ENCODE measurements at places on chromosomes 3 and 15.

DNA sequence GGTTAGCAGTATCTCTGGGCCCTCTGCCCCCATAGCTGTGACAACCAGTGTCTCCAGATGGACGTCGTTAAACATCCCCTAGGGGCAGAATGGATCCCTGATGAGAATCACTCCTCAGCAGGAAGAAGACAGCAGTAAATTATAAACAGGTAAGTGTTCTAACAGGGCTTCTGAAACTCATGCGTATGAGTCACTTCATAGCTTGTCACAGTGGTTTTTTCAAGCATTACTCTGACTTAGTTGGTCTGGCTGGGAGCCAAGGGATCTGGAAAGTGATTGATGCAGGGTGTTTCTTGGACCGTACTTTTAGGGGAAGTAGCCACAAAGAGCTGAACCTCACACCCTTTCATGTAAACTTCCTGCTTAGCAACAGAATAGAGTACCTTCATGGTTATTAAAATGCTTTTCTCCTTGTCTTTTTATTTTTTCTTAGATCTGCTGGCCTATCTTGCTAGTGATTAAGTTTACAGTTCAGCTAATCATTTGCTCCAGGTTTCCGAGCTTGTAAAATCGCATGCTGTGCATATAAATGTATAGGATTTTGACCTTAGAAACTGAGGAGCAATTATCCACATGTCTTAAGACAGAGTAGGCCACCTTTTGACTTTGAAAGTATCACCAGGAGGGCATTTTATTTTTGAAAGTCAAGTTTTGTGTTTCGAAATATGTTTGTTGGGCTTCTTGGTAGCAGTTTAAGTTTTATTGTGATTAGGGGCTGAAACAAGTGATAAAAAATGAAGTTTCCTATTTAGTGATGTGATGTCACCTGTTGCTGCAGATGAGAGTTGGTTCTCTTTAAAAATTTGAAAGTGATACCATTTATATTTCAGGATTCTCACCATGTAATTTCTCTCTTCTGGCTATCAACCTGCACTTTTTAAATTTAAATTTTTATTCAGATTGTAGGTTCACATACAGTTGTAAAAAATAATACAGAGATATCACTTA lies 333.9 kb downstream of the PTPRG start:
- peak; percentile 85 for DNase-seq

- no peak for DNase-seq
These were observed 20.9 kb downstream of the NEK11 start for GRCh38 chr3:131047582-131047981.

DNA sequence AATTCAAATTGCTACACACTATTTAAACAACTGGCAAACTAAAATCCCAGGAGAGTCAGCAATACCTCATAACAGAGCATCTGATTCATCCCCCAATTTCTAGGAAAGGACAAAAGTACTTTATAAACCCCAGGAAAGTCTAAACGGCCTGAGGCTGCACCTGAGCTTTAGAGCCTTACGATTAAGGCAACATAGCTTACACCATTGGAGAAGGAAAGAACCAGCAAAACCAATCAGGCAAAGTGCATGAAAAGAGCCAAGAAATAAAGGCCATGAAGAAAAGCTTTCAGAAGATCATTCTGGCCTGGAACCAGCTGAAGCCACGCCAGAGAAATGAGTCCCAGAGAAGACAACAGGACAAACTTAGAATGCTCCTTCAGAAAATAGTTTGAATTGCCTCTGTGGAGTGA lies 48.1 kb downstream of the PTPN9 start:
- DNase-seq, result peak; percentile 68

DNA sequence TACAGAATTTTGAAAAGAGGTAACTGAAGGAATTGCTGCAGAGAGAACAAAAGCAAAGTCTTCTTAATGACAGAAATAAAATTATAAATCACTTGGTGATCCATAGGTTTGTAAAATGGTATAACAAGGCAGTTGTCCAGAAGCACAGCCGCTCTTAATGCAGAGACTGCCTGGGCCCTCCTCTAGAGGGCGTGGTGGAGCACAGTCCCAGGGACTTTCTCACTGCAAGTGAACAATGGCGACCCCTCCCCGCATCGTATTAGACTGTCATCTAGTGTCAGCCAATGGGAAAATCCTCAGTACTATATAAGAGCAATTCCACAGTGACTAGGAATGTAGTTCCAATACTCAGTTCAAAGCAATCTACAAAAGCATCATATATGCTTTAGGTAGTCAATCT lies 26.4 kb upstream of the ZBED2 start:
- DNase-seq, result peak; percentile 30

DNA sequence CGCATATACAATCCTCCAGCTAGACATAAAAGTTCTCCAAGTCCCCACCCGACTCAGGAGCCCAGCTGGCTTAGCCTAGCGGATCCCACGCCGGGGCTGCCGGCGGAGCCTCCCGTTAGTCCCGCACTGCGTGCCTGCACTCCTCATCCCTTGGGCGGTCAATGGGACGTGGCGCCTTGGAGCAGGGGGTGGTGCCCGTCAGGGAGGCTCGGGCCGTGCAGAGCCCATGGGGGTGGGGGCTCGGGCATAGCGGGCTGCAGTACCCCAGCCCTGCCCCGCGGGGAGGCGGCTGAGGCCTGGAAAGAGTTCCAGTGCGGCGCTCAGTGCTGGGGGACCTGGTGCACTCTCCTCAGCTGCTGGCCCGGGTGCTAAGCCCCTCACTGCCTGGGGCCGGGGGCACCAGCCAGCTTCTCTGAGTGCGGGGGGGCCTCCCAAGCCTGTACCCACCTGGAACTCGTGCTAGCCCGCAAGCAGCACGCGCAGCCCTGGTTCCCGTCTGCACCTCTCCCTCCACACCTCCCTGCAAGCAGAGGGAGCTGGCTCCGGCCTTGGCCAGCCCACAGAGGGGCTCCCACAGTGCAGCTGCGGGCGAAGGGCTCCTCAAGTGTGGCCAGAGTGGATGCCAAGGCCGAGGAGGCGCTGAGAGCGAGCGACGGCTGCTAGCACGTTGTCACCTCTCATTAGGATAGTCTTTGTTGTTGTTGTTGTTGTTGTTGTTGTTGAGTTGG lies 12.2 kb upstream of the CCDC50 start:
- no peak for DNase-seq

- peak; percentile 83 for DNase-seq
These were observed 9.2 kb downstream of the FYCO1 start for GRCh38 chr3:45986303-45986982.

DNA sequence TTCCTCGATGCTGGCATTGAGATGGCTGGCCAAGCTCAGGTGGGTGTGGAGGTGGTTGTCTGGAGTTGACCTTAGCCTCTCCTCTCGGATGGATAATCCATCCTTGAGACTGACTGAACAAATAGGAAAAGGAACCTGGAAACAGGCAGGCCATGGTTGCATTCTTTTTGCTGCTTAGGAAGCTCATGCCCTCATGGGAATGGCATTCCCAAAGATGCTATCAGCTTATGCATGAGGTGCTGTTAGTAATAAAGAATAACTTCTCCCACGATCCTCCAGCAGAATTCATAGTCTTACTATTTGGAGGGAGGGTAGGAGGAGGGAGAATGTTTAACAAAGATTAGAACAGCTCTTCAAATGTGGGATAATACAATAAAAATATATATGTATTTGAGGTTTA lies 303.0 kb upstream of the TPM1 start:
- no peak for DNase-seq

DNA sequence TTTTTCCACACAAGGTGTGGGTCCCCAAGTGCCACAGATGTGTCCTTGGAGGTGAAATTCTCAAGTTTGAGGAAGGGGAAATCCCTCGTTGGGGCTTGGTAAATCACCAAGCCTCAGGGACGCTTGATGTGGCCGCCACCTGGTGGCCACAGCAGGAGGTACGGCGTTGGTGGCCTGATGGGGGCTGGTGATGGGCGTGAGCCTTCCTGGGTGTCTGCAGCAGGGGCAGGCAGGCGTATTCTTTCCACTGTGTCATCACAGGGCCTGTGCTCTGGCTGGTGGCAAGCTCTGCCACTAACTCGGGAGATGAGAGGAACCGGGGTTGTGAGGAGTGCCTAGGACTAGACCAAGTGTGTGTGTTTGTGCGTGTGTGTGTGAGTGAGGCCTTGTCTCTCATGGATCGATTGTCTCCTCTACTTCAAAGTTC lies 4.2 kb downstream of the ACOX2 start:
- peak; percentile 56 for DNase-seq
